ENCODE measurements at places on chromosomes 1 and 21. TPM values are rescaled to one million over a fixed set of nuclear protein-coding genes. Genes with fewer than 3 reads are reported as not detected.

DNA sequence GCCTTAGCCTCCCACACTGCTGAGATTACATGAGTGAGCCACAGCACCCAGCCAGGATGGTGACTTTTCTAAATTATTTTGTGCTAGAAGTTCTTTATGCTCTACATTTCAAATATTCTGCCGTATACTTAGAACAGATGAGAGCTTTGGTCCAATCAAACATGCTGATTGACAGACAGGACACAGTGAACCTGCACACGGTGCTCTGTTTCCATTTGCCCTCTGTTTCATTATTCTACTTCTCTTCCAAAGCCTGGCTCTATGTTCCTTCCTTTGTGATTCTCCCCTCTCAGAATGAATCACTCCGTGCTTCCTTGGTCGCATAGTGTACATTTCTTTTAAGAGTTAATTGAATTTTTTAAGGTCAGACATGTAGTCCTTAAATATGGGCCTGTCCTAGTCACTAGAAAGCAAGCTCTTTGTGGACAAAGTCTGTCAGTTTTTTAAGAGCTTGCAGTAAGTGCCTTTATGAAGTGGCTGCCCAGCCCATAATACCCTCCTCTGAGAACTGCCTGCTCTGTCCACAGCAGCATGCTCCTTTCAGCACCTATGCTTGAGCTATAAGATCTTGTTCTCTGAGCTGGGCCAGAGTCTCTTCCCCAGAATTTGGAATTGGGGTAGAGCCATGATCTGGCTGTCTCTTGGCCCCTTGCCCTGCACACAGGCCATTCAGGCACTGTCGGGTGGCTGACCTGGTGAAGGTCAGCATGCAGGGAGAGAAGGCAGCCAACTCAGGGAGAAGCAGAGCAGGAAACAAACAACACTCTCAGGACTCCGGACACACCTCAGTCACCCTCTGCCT is 66.8 kb upstream of the SLC44A3 start:
- no peak for DNase-seq

DNA sequence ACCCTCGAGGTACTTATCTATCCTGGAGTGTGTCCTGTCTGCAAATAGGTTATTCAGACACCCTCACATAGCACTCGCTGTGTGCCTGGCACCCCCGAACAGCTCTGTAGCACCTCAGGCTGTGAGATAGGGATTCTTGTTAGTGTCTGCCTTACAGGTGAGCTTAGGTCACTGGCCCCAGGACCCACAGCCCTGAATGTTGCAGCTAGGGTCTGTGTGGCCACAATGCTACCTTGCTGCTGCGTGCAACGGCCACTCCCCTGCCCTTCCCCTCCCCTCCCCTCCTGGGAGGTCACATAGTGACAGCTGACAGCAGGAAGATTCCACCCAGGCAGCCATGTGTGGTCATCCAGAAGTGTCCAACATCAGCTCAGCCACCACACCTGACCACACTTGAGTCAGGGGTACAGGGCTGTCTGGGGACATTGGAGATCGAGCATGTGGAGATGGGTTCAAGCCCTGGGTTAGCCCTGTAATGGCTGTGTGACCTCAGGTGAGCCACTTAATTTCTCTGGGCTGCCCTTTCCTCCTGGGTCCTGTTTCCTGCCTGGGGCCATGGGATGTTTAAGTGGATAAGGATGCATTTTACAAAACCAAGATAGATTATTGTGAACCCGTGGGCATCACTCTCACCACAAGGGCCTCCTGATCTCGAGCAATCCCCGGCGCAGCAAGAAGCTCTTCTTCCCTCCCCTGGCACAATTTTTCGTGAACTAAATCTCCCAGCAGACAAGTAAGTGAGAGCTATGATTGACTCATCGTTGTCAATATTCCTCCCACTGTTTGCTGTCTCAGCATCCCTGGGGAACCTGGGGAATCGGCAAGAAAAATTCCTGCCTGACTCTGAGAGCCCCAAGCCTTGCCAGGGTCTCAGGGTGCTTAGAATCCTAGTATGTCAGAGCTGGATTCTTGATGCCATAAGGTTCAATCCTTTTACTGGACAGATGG is 208.7 kb downstream of the PTPRU start:
- DNase-seq, result no peak

DNA sequence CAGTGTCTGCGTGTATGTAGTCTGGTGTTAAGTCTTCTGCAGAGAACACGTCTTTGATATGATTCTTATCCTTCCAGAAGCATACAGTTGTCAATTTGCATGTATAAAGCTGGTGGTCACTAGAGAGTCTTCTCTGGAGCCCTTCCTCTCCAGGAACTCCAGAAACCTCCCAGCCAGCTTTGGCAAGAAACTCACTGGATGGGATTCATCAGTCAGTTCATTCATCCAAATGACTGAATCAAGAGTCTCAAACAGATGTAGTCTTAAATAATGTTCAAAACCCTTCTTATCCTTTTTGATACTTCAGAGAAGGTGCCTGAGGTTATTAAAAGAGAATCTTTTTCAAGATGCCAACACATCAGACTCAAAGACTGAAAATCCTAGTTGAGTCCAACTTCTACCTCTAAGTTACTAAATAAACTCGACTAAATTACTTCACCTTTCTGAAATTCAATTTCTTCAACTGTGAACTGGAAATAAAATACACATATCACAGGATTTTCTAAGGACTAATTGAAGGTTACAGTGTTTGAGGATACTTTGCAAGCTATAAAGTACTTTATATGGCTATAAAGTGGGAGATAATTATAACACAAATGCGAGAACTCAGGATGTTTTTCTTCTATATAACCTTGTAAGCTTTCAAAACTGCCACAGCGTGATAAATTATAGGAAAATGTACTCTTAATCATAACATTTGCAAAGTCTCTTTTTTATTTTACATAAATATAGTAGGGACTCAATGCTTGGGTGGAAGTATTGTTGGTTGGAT is 252.4 kb downstream of the FGGY start:
- DNase-seq, result no peak

The TMIGD3 gene
- not detected for total RNA-seq

The IRF2BP2 gene
- 80.3 TPM for total RNA-seq
